ENCODE measurements at places on chromosomes 16 and 17.

- DNase-seq, result no peak
Observed at GRCh38 chr17:17822189-17822588, 14.6 kb downstream of the SREBF1 start.

DNA sequence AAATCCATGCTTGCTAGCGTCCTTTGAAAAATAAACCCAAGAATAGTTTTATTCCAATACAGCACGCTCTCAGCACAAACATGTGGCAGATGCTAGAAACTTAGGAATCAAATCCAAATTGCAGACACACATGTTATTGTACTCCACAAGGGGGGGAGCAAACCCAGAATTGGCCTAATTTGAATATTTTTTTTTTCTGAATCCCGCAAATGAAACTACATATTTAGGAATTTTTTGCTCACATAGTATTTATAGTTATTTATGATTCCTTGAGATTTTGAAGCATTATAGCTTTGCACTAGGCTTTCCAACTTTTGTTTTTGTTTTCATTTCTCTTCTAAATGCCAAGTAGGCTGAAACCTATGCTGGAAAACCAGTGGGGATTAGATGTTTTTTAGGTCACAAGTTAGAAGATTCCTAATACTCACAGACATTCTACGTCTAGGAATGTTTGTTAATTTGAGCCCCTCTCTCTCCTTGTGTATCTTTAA lies 59.3 kb upstream of the CDH11 start:
- peak; percentile 14 for DNase-seq

GRCh38 chr17:82944990-82945389 lies 105.2 kb upstream of the ZNF750 start:
- DNase-seq, result no peak

- DNase-seq, result peak; percentile 68
Observed at GRCh38 chr17:2042390-2042847, 597 bp downstream of the OVCA2 start.

GRCh38 chr17:39981207-39981741 lies 667 bp downstream of the PSMD3 start:
- no peak for DNase-seq

GRCh38 chr16:81095653-81095952 lies 592 bp downstream of the GCSH start:
- DNase-seq, result no peak

GRCh38 chr16:31507617-31507928 lies 618 bp downstream of the RUSF1 start:
- DNase-seq, result no peak

GRCh38 chr16:59148769-59149155 lies 414.6 kb upstream of the GOT2 start:
- no peak for DNase-seq

GRCh38 chr17:40803617-40804082 lies 3.9 kb upstream of the KRT28 start:
- DNase-seq, result peak; percentile 73

DNA sequence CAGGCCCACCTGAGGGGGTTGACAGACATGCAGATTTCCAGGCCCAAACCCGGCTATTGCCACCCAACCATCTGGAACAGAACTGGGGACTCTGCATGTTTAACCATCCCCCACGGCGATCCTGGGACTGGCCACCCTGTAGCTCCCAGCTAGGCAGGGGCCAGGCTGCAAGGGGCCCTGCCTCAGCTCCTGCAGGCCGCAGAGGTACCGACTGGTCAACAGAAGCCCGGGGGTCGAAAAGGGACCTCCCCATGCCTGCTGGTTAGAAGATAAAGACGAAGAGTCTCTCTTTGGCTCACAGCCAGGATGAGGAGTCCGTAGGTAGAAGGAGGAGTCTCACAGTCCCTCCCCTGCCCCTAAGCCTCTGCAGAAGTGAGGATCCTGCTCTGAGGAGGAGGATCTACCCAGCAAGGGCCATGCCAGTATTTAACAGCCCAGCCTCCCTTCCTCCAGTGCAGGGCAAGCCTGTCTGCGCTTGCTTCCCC lies 223.4 kb upstream of the TNRC6C start:
- peak; percentile 30 for DNase-seq

DNA sequence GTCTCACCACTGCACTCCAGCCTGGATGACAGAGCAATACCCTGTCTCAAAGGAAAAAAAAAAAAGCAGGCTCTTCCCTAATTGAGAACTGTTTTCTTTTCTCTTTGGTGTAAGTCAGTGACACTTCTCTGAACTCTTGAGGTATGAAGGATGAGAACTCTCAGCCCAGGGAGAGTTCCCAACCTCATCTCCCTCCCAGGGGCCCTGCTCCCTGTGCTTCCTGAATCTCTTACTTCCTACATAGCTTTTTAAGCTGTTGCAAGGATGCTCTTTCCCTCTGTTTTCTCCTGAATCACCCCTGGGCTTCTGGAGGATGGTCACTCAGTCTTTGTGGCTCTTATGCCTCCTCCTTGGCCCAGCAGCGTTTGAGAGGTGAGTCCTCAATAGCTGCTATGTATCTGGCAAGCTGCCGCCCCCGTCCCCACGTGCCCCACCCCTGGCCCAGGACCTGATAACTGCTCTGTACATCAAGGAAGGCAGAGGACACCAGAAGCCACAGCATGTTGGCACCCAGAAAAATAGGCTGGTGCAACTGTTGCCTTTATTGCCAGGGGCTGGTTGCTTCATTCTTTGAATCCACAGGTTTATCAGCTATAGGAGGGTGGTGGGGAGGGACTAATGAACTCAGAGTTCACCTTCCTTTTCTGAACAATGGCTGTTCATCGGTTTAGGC lies 24.0 kb downstream of the IGF2BP1 start:
- DNase-seq, result no peak

DNA sequence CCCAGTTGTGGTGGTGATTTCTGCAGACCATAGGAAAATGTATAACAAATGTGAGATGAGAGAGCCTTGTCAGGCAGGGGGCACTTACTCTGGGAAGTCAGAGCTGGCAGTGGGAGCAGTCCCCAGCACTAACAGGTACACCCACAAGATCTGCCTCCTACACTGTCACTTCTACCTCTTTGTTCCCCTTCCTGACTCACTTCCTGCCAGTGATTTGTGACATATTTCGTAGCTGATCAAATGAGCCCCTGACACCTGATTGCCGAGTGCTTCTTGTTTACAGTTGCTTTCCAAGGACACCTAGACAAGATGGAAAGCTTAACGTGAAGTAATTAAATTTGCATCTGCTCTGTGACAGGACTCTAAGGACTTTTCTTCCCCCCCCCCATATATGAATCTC lies 40.5 kb downstream of the FTO start:
- DNase-seq, result no peak

- no peak for DNase-seq
Observed at GRCh38 chr16:27320261-27321012, 6.7 kb downstream of the IL4R start.

- no peak for DNase-seq
Observed at GRCh38 chr16:17067882-17068281, 402.9 kb downstream of the XYLT1 start.

DNA sequence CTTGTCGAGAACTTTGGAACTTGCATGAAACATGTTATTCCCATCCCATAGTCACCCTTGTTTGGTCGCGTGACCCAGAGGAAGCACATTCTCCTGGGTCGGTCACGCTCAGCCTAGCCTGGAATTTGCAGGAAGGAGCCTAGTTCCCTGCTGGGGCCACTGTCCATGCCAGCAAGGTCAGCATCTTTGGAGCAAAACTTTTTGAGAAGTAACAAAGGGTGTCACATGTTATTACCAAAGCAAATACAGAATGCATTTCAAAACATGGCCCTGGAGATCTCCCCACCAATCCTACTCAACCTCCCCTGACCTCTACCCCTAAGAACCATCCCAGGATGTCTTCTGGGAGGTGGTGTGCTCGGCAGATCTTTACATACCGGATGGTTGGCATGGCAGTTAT lies 26.2 kb upstream of the IRF8 start:
- no peak for DNase-seq

- peak; percentile 92 for DNase-seq
Observed at GRCh38 chr17:68981288-68981687, 26.1 kb upstream of the ABCA8 start.

- peak; percentile 37 for DNase-seq
Observed at GRCh38 chr17:6496116-6496481, 51.8 kb downstream of the PIMREG start.

- no peak for DNase-seq
Observed at GRCh38 chr17:596763-597644, 117.6 kb downstream of the VPS53 start.

DNA sequence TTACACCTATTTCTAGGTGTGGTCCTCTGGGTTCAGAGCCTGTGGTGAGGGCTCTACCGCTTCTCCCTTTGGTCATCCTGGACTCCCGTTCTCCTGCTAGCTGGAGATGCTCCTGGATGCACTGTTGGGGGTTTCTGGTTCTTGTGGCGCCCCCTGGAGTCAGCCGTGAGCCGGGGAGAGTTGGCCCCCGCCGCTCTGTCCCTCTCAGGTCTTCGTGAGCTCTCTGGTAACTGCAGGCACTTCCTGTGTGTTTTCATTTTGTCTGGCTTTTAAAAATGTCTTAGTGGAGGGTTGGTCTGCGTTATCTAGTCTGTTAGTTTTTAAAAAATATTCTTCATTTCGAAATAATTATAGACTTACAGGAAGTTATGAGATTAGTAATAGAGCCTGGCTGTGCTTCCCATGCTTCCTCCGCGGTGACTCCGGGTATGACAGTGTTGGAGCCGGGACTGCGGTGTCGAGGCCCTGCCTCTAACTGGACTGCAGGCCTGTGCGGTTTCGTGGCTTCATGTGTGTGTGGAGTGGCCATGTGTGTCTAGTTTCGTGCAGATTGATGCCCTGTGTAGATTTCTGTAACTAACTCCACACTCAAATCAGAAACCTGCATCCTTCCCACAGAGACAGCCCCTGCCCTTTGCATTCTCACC lies 78.0 kb upstream of the ZNF750 start:
- peak; percentile 52 for DNase-seq

DNA sequence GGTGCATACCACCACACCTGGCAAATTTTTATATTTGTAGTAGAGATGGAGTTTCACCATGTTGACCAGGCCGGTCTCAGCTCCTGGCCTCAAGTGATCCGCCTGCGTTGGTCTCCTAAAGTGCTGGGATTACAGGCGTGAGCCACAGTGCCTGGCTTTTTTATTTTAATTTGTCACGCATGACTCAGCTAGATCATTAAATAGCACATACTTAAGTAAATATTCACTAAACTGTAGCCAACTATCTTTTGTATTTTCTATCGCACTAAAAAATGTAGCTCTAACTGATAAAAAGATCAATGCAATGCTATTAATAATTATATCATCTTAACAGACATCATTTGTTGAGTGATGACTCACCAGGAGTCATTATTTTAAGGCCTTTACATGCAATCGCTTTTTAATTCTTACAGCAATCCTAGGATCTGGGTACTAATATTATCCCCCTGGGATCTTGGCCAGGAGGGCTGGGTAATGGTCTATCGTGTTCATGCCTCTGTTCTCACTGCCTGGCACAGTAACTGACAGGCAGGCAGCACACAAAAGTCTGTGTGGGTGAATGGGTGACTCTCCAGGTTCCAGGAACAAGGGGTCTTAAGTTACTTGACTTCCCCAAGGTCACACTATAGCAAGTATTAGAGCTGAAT lies 693.5 kb upstream of the EEF2KMT start:
- no peak for DNase-seq

- no peak for DNase-seq
Observed at GRCh38 chr17:14840616-14841231, 424.4 kb downstream of the PMP22 start.

DNA sequence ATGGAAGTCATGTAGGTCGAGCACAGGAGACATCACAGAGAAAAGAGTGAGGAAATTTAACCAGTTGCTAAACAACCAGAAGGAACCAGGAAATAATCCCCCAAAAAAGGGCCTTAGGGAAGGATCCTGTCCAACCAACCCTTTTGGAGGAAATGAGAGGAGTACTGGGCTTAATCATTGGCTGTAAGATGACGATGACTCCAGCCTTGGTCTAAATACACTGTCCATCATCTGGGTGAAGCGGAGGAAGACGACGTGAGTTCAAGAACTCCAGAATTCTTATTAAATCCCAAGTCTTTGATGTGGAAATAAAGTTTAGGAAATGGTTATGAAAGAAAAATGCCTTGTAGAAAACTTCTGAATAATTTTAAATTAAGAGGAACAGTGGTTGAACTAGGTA lies 11.5 kb upstream of the ALOX15 start:
- DNase-seq, result no peak

GRCh38 chr16:65409510-65409909 lies 287.6 kb upstream of the CDH11 start:
- no peak for DNase-seq

- no peak for DNase-seq
Observed at GRCh38 chr16:58128181-58128631, 975 bp downstream of the CFAP20 start.

- no peak for DNase-seq
Observed at GRCh38 chr17:30375661-30376060, 3.1 kb upstream of the CPD start.

GRCh38 chr17:77303620-77304019 lies 162.9 kb downstream of the SEC14L1 start:
- DNase-seq, result peak; percentile 16

GRCh38 chr17:45851464-45851863 lies 6.8 kb downstream of the SPPL2C start:
- no peak for DNase-seq

- DNase-seq, result no peak
Observed at GRCh38 chr17:9985646-9986045, 80.6 kb upstream of the RCVRN start.

DNA sequence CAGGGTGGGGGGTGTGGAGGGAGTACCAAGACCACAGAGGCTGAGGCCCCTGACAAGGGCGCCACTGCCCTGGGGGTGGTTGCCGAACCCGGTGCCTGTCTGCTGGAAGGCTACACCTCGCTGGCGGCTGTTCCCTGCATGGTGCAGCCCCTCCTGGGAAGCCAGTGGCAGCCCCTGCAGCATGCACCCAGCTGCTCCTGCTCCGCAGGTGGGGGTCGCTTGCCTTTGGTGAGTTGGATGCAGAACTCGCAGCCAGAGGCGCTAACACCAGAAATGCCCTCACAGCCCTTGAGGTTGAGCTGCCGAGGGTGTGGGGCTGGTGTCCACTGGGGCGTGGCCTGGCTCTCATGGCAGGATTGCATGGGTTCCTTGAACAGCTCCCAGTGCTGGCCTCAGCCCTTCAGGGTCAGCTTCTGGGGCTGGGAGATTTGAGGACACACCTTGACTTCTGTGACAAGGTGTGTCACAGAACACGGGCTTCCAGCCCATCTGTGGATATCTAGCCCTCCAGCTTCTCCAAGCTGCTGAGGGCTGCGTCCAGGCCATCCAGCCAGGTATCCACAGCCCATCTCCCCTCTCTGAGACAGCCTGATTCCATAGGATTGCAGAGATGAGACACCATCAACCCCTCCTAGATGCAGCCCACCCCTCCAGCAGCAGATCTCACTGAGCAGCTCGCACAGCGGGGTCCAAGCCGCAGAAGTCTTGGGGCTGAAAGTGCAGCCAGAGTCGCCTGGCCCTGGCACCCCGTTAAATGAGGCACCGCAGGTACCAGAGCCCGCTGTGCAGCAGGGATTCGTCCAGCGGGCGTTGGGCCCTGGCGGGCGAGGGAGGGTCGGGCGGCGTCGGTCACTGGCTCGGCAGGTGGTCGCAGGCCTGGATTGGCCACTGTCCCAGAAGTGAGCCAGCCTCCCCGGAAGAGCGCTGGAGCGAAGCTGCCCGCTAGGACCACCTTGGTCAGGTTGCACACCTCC lies 586.3 kb downstream of the KCNJ18 start:
- no peak for DNase-seq

- DNase-seq, result peak; percentile 22
Observed at GRCh38 chr17:1532836-1533602, 16.6 kb upstream of the INPP5K start.
